M059J (cell line): ENCODE measurements at places on chromosomes 4 and X. TPM values are rescaled to one million over a fixed set of nuclear protein-coding genes. Genes with fewer than 3 reads are reported as not detected.

DNA sequence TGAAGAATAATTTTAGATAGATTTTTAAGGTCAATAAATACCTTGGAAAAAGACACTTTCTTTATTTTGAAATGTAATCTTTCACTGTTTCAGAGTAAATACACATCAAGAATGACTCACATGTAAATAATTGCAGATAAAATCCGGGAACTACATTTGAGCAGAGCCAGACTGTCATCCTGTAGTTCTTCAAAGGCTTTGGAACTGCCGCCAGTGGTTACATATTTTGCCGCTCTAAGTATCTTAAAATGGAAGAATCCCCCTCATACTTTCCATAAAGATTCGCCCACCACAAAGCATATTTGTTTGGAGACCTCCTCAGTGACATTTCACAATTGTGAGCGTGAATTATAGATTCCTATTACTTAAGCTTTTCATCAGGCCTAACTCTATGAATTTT, 607.8 kb upstream of the ZFP42 start:
- peak; percentile 55 for DNase-seq

- no peak for DNase-seq
These were observed 352.2 kb upstream of the CPEB2 start for GRCh38 chr4:14650127-14650526.

DNA sequence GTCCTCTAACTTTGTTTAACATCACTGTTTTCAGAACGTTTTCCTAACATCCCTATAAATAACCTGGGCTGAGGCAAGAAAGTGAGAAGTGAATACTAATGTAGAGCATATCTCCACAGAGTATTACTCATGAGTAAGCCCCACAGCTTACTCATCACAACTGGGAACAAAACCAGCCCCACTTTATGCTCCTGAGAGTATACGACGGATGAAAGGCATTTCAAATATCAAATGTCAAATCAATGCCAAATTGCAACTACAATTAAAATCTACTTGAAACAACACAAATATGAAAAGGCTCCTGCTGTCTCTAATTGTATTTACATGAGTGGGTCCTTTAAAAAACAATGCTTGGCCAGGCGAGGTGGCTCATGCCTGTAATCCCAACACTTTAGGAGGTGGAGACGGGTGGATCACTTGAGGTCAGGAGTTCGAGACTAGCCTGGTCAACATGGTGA, 41.2 kb downstream of the SH3RF1 start:
- peak; percentile 94 for DNase-seq

DNA sequence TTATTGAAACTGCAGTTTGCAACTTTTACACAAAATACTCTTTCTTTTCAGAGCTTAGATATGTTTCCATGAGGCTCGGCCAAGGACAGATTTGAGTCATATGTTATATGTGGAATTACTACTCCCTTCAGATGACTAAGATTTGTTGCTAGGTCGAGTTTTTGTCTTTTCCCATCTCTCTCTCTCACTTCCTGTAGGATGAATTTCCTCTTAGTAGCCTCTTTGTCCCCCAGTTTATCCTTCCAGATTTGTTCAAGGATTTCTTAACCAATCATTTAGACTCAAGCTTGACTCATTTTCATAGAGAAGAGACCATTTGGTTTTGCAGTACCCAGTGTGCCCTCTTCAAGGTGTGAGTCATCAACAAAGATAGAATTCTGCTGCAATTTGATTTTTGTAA, 209.2 kb downstream of the GLUD2 start:
- peak; percentile 24 for DNase-seq

DNA sequence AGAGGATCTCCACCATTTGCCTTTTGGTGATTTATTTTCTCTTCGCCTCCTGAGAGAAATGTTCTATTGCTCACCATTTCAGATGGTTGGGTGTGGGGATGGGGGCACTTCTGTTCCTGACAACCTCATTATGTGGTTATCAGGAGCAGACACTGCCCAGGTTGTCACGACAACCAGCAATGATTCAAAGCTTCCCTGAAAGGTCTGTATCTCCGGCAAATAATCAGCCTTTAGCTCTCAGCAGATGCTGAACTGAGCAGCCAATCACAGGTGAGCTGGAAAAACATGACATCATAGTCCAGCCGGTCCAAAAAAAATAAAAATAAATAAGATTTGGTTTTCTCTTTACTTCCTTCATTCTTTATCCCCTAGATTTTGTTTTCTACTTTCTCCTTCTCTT, 5.5 kb upstream of the PAK3 start:
- no peak for DNase-seq

DNA sequence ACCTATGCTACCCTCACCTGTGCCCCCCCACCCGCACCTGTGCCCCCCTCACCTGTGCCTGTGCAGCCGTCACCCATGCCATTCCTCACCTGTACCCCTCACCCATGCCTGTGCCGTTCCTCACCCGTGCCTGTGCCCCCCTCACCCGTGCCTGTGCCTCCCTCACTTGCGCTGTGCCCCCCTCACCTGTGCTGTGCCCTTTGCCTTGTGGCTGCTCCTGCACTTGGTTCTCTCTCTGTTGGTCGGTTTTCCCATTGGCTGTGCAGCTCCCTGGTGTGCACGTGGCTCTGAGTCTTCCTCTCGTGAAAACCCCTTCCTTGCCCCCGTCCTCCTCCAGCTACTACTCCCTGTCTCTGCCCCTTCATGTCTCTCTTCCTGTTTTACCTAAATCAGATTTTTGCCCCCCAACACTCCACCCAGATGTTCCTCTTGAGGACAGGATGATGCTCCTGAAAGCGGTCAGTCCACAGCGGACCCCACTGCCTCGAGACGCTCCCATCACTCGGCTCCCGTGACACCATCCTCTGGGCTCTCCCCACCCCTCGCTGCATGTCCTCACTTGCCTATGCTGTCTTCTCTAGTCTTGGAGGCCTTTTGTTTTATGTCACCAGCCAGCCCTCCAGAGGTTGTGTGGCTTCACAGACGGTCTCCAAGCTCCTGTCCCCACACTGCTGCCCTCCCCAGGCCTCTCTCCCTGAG, 6.8 kb downstream of the MAEA start:
- no peak for DNase-seq

- DNase-seq = no peak
These were observed 35.5 kb upstream of the HMX1 start for GRCh38 chr4:8906991-8907595.

DNA sequence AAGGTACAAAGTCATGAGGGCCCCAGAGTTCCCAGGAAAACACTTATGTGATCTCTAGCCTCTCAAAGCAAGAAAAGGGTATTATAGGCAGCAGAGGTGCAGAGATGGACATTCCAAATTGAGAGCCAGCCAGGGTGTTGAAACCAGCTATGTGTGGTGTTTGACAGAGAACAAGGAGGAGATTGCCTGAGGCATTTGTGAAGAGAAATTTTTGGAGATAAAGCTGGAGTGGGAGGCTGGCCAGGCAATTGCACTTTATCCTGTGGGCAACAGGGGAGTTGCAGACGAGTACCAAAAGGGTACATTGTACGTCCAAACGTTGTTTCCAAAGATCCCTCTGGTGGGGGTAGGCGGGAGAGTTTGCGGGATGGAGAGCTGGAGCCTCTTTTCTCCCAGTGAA, 2.5 kb upstream of the GABRE start:
- peak; percentile 63 for DNase-seq

GRCh38 chrX:10618961-10619360, 1.4 kb downstream of the MID1 start:
- peak; percentile 31 for DNase-seq

- no peak for DNase-seq
These were observed 46.8 kb downstream of the USP46 start for GRCh38 chr4:52612341-52612740.

- DNase-seq = no peak
These were observed 4.7 kb downstream of the PDE6B start for GRCh38 chr4:629915-630641.

- DNase-seq = peak; percentile 50
These were observed 929 bp downstream of the ZBTB33 start for GRCh38 chrX:120251471-120252011.

GRCh38 chr4:129358571-129358970, 262.6 kb downstream of the C4orf33 start:
- peak; percentile 70 for DNase-seq

DNA sequence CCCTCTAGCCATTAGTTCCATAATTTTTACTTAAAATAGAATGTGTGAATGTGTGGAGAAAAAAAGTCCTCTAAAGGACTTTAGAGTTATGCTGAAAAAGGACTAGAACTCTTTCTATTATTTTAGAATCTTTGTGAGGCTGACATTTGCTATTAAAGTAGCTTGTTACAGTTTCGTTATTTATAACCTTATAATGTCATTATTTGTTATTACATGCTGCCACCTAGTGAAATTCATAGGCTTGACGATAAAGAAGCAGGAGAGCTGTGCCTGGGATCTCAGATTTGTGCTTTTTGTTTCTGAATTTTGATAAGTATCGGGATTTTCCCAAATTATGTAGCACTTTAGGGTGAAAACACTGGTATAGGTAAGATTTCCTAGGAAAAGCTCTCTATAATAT, 38.5 kb upstream of the TAPT1 start:
- DNase-seq = peak; percentile 62

DNA sequence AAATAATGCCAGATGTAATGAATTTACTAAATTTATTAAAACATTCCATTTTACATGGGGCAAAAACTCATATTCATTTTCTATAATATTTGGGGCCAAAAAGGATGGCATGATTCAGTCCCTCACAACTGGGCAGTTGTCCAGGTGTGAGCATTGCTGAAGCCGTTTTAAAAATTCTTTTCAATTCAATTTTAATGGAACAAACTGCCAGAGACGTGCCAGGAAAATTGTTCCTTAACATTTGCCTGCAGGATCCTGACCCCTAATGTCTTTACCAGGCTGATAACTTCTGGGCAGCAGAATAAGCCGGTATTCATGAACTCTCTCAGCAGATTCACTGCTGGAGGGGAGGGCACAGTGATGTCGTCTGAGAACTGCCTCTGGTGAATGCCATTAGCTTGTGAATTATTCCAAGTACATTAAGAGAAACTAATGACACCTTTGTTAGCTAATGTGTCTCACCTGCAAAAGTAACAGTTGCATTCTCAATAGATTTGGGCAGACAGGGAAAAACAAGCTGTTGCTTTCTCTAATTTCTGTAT, 1445.1 kb upstream of the TENM3 start:
- no peak for DNase-seq

DNA sequence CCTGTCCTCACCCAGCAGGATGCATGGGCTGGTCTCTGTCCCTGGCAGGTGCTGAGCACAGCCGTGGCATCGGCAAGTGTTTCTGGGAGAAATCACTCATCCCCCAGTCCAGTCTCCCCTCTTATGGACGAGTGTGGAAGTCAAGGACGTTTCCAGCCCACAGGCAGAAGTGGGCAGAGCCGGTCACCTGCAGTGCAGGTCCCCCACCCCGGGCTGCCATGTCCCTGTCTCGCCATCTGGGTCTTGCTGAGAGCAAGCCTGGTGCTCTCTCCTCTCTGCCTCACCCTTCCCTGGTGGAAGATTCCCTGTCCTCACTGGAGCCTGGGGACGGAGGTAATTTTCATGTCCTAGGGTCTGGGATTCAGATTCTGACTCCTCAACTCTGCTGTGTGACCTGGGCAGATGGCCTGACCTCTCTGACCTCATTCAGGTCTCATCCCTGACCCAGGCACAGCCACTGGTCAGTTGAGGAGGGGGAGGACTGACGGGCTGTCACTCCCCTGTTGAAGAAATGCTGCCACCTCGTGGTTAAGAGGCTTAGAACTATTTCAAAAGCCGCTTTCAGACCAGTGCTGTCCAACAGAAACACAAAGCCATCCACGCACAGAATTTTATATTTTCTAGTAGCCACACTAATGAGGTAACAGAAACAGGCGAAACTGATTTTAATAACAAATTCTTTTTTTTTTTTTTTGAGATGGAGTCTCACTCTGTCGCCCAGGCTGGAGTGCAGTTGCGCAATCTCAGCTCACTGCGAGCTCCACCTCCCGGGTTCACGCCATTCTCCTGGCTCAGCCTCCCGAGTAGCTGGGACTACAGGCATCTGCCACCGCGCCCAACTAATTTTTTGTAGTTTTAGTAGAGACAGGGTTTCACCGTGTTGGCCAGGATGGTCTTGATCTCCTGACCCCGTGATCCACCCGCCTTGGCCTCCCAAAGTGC, 1.8 kb downstream of the CPZ start:
- peak; percentile 78 for DNase-seq

DNA sequence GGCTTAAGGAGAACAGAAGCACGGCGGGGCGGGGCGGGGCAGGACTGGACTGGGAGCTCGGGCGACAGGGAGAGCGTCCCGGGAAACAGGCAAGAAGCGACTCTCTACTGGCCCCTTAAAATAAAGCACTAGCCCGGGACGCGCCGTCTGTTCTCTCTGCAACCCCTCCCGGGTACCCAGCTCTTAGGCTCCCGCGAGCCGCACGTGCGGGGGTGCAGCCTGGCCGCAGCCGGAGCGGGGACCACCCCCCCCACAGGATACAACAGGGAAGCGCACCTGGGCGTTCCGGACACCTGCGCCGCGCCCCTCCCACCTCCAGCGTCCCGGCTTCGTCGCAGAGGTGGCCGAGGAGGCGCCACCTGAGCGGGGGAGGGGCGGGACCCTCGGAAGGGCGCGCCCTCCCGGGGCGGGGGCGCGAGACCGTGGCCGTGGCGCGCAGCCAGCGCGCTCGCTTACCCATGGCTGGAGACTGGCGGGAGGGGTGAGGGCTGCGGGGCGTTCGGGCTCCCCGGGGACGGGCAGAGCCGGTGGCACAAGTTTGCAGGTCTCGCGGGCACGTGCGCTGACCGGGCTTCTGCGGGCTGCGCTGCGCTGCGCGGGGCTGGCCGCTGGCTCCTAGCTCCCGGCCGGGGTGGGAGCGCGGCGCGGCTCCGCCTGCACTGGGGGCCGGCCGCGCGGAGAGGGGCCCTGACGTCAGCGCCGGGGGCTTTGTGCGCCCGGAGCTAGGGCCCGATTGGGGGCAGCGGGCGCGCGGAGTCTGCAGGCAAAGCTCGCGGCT, 91.5 kb downstream of the GEMIN8 start:
- no peak for DNase-seq

EVC gene
- 8.3 and 14.5 TPM in 2 replicates for total RNA-seq

MAGEA9B gene
- 0.37 TPM in 1 of 2 replicates, not detected in the other for total RNA-seq

STATH gene
- not detected in 2 replicates for total RNA-seq

SLIT2 gene
- 8.1 and 13.3 TPM in 2 replicates for total RNA-seq

SPANXC gene
- total RNA-seq = 5.8 and 13.3 TPM in 2 replicates

AVPR2 gene
- 1.9 and 2.7 TPM in 2 replicates for total RNA-seq

MTNR1A gene
- not detected in 2 replicates for total RNA-seq

SPON2 gene
- 0.07 TPM in 1 of 2 replicates, not detected in the other for total RNA-seq
